Fibroblast of skin of abdomen (primary cell): ENCODE measurements at places on chromosomes 6 and 20.

DNA sequence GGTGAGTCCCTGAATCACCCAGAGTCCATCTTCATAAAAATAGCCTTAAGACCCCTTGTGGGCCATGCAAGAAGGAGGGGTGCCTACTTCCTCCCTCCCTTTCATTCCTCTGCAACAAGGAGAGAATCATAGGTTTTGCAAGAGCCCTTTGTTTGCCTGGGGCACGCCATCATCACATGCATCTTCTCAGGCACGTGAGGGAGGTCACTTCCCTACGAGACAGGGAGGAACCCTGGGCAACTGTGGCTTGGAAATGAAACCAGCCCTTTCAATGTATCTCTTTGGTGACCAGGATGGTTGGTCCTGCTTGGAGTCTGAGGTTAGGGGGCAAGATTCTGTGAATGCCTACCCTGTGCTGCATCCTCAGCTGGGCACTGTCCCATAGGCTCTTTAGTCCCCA lies 194.8 kb downstream of the MAFB start:
- no peak for DNase-seq

GRCh38 chr6:73036689-73037088 lies 188.6 kb downstream of the KHDC1L start:
- DNase-seq = no peak

DNA sequence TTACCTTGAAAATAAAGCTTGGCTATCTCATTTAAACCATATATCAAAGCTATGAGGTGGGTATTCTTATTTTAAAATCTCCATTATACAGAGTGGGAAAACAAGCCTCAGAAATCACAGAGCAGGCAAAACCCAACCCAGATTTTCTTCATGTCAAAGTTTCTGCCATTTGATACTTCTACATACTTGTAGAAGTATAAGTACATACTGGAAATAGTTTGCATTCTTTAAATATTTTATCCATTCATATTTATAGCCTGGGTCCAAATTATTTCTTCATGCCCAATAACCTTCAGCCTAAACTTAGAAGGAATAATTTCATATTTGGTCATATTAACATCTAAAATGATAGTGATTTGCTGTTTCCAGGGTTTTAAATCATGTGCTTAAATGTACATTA lies 61.8 kb downstream of the MLIP start:
- DNase-seq = peak; percentile 39

GRCh38 chr20:51554538-51555165 lies 12.1 kb upstream of the NFATC2 start:
- DNase-seq = peak; percentile 80

DNA sequence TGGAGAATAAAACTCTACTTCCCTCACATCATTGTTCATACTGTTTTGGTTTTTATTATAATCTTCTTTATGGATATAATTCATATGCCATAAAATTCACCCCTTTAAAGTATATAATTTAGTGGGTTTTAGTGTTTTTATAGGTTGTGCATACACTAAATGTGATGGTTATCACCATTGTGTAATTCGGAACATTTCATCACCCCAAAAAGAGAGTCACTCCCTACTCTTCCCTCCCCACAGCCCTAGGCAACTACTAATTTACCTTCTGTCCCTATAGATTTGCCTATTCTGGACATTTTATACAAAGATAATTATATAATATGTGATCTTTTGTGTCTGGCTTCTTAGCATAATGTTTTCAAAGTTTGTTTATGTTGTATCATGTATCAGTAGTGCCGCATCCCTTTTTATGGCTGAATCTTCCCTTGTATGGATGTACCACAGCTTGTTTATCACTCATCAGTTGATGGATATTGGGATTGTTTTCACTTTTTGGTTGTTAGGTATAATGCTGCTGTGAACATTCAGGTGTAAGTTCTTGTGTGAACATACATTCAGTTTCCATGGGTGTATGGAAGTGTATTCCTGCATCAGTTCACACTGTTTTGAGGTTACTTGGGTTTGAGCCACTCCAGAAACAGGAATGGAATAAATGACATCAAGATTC lies 4.2 kb downstream of the TM9SF4 start:
- no peak for DNase-seq

- DNase-seq = no peak
Observed at GRCh38 chr20:13422637-13423036, 201.6 kb downstream of the ISM1 start.

GRCh38 chr20:5843054-5843592 lies 92.9 kb downstream of the SHLD1 start:
- peak; percentile 35 for DNase-seq

- no peak for DNase-seq
Observed at GRCh38 chr6:56913285-56914074, 41.4 kb upstream of the BEND6 start.

GRCh38 chr6:152129691-152130151 lies 322.2 kb downstream of the ESR1 start:
- no peak for DNase-seq

- no peak for DNase-seq
Observed at GRCh38 chr20:32140603-32141002, 31.1 kb downstream of the TM9SF4 start.
